ENCODE measurements at places on chromosomes 1 and 21. TPM values are rescaled to one million over a fixed set of nuclear protein-coding genes. Genes with fewer than 3 reads are reported as not detected.
A peak's percentile ranks its signal among the peaks of the same experiment; 100 is the strongest.

GRCh38 chr21:44892536-44893277, 19.2 kb upstream of the PTTG1IP start:
- no peaks in the 10 kb centered on the region for H3K36me3 ChIP-seq
- H3K27ac ChIP-seq: no peak overlapping the region
- peak; percentile 70 for DNase-seq
- no peaks in the 10 kb centered on the region for H3K27me3 ChIP-seq

- no peaks in the 10 kb centered on the region for H3K4me1 ChIP-seq
- H3K27ac ChIP-seq: no peak overlapping the region
- H3K4me3 ChIP-seq: no peak overlapping the region
- no peaks in the 10 kb centered on the region for H3K36me3 ChIP-seq
- DNase-seq: no peak
- H3K27me3 ChIP-seq: no peaks in the 10 kb centered on the region
Measured at GRCh38 chr21:27371115-27371974, 404.5 kb upstream of the ADAMTS5 start.

- H3K4me3 ChIP-seq: no peak overlapping the region
- H3K27ac ChIP-seq: no peak overlapping the region
- no peaks in the 10 kb centered on the region for H3K4me1 ChIP-seq
Measured at GRCh38 chr21:35575280-35575915, 484.9 kb downstream of the SETD4 start.

Gene SPRR2B
- not detected for total RNA-seq

DNA sequence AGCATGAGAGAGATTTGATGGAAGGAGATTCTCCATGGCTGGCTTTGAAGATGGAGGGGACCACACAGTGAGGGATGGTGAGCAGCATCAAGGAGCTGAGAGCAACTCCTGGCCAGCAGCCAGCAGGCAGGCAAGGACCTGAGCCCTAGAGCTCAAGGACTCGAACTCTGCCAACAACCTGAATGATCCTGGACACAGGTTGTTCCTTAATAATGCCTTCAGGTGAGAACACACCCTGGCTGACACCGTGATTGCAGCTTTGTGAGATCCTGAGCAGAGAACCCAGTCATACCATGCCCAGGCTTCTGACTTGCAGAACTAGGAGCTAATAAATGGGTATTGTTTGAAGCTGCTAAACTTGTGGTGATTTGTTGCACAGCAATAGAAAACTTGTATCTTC, 183.1 kb downstream of the LMX1A start:
- peaks cover 28% of the 10 kb centered on the region for H3K4me1 ChIP-seq
- no peaks in the 10 kb centered on the region for H3K27me3 ChIP-seq
- no peak for DNase-seq

- no peak for DNase-seq
- H3K4me3 ChIP-seq: no peak overlapping the region
- H3K27me3 ChIP-seq: no peaks in the 10 kb centered on the region
- no peaks in the 10 kb centered on the region for H3K36me3 ChIP-seq
Measured at GRCh38 chr1:48772211-48772610, 4.5 kb downstream of the BEND5 start.

- H3K4me1 ChIP-seq: peaks cover 15% of the 10 kb centered on the region
- no peaks in the 10 kb centered on the region for H3K36me3 ChIP-seq
- no peak overlapping the region for H3K27ac ChIP-seq
- H3K4me3 ChIP-seq: no peak overlapping the region
- no peak for DNase-seq
- no peaks in the 10 kb centered on the region for H3K27me3 ChIP-seq
Measured at GRCh38 chr1:232570007-232570406, 59.9 kb downstream of the SIPA1L2 start.
